ENCODE measurements at places on chromosomes 5 and 9.
A peak's percentile ranks its signal among the peaks of the same experiment; 100 is the strongest.

GRCh38 chr5:81789033-81789432 lies 38.1 kb upstream of the SSBP2 start:
- DNase-seq = no peak

GRCh38 chr5:168076561-168076991 lies 214.9 kb upstream of the WWC1 start:
- no peak for DNase-seq

DNA sequence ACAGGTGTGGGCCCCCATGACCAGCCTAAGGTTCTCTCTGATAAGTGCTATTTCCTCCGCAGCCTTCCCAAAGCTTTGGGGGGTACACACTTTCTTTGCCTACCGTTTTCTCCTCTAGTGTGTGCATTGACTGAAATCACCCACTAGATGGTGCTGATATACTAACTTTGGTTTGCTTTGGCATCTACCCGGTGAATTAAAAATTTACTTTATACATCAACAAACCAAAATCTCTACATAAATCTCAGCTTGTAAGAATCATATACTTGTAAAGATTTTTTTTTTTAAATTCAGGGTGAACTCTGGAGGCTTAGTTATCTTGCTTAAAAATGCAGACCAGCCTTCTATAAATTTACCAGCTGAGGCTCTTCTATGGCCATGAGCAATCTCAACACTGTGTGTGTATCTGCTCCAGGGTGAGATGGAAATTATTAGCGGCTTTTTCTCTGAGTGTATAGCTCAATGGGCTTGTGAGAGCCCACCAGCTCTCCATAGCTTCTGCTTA lies 475.7 kb upstream of the TNC start:
- DNase-seq = no peak

GRCh38 chr5:160359816-160360215 lies 10.6 kb downstream of the C1QTNF2 start:
- no peak for DNase-seq

DNA sequence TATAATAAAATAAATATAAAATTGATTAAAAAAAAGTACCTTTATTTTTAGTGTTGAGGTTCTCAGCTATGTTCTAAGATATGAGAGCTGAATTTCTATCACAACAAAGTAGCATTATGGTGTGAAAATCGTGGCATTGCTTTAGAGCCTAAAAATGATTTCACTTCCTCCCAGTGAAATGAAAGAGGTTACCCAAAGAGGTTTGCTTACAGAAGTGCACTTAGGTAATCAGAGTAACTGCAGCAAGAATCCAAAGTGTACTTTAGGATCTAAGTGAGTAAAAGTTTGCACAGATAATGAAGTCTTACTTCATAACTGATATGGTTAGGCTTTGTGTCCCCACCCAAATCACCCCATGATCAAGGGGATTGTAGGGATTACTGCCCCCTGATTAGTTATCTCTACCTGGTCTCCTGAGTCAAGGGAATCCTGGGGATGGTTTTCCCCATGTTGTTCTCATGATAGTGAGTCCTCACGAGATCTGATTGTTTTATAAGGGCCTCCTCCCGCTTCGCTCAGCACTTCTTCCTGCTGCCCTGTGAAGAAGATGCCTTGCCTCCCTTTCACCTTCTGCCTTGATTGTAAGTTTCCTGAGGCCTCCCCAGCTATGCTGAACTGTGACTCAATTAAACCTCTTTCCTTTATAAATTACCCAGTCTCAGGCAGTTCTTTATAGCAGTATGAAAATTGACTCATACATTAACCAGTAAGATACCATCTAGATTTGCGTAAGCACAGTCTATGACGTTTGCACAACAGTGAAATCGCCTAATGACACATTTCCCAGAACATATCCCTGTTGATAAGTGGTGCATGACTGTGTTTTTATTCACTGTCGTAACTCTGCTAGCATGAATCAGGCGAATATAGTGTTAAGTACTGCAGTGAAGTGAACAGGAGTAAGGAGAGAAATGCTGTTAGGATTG lies 40.3 kb upstream of the LRRC70 start:
- DNase-seq = no peak

GRCh38 chr5:151480384-151481293 lies 33.2 kb downstream of the SLC36A1 start:
- DNase-seq = no peak

DNA sequence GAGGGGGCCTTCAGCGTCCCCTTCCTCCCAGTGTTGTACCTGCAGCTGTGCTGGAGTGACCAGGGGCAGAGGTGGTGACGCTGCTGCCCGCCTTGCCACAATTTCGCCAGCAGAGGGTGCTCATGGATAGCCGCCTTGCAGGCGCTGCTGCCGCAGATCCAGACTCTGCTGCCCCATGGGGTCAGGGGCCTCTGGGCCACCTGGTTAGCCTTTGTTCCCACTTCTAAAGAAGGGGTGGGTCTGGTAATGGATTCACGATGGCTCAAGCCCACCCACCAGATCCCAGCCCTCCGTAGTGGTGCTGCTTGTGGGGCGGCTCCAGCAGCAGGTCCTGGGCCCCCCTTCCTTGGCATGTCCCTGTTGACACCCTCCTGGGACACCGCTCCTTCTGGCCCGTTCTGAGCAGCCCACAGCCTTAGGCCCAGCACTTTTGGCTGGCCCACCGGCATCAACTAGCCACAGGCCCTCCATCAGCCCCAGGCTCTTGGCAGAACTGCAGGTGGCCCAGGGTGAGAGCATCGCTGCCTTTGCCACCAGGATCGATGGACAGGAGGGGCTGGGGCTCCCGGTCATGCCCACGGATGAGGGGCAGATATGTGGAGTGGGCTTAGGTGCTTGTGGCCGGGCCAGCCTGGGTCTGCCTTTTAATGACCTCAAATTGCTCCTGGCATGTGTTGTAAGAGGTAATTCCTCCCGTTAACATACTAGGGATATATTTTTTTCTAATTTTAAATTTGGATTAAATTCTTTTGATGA lies 57.2 kb downstream of the COL5A1 start:
- peak; percentile 96 for DNase-seq

- DNase-seq = no peak
Observed at GRCh38 chr5:27548484-27548883, 510.1 kb upstream of the CDH9 start.

- no peak for DNase-seq
Observed at GRCh38 chr5:143714629-143715028, 97.3 kb upstream of the HMHB1 start.

GRCh38 chr5:51389288-51389576 lies 6.0 kb downstream of the ISL1 start:
- DNase-seq = no peak

- DNase-seq = no peak
Observed at GRCh38 chr9:114264806-114265550, 57.9 kb upstream of the ORM1 start.

GRCh38 chr5:153751251-153751650 lies 260.8 kb downstream of the GRIA1 start:
- DNase-seq = no peak

- no peak for DNase-seq
Observed at GRCh38 chr9:93601063-93601462, 24.7 kb downstream of the PHF2 start.

DNA sequence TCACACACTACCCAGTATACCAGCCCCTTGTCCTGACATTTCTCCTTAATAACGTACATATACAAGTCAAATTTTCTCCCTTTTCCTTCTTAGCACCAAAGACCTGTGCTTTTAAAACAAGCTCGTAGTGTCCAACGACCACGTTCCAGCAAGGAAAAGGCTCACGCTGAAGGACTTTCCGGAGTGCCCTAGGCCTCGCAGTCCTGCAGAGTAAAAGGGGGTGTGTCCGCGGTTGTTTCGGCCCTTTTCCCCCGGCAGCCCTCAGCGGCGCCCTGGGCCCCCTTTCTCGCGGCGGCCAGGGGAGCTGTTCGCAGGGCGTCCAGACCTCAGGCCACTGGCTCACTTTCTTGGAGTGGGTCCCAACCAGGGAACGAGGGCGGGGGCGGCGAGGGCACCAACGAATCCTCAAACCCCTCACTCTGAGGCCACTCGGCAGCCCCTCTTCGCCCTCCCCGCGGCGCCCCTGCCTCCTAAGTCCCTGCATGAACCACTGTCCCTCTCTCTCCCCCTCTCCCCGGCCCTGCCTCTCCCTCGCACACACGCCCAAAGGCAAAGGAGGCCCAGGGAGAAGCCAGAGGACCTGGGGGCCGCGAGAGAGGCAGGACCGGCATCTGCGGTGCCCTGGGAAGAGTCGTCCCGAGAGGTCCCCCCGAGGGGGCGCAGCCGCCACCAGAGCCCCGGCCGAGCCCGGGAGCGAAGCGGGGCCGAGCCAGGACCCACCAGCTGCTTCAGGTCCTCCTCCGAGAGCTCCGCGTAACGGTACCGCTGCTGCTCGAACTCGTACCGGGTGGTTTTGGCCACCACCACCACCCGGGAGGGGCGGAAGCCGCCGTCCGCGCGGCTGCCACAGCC lies 720 bp downstream of the NADK2 start:
- DNase-seq = peak; percentile 72

DNA sequence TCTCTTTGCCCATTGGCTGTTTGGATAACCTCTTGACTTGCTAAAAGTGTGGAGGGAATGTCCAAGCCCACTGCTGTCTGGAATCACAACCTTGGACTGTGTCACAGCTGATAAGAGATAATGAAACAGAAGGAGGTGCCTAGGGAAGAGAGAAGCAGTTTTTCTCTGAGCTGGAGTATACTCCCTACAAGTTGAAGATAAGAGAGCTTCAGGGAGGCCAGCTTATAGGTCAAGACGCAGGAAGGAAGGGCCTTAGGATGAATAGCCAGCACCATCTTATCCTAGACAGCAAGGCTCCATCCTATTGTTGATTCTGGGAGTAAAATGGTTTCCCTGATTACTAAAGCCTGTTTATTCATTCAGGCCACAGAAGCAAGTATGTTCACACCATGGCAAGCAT lies 244.7 kb downstream of the NPR3 start:
- DNase-seq = no peak

DNA sequence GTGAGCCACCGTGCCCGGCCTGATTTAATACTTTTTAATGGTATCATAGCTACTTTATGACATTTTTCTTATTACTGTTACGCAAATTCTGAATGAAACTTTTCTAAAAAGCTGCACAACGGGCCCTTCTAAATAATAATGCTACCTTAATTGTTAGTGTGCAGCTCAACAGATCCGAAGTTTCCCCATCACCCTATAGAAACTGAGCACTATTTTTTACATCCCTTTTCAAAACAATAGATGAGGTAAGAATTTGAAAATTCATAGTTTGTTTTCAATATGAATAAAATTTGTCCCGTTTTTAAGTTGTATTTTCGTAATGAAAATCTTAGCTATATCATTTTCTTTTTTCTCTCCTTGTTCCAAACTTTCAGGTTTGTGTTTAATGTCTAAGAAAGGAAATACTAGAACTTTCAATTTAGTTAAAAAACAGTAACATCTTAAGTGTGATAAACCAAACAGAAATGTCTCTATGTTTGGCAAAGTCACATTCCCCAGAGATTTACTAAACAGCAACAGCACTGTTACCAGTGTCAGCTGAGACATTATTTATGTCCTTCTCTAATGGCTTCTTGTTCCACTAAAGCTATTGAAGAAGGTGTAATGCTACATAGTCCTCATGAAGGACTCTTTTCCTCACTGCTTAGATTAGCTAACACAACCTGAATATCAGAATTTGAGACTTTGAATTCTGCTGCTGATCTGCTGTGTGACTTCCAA lies 22.9 kb downstream of the KIF2A start:
- DNase-seq = no peak

GRCh38 chr5:111958851-111959250 lies 201.9 kb upstream of the NREP start:
- no peak for DNase-seq

GRCh38 chr5:3107156-3107611 lies 355.7 kb upstream of the IRX2 start:
- DNase-seq = no peak

- DNase-seq = no peak
Observed at GRCh38 chr9:93254806-93255493, 71.0 kb downstream of the WNK2 start.

- DNase-seq = no peak
Observed at GRCh38 chr9:89687188-89687587, 82.4 kb downstream of the GADD45G start.

DNA sequence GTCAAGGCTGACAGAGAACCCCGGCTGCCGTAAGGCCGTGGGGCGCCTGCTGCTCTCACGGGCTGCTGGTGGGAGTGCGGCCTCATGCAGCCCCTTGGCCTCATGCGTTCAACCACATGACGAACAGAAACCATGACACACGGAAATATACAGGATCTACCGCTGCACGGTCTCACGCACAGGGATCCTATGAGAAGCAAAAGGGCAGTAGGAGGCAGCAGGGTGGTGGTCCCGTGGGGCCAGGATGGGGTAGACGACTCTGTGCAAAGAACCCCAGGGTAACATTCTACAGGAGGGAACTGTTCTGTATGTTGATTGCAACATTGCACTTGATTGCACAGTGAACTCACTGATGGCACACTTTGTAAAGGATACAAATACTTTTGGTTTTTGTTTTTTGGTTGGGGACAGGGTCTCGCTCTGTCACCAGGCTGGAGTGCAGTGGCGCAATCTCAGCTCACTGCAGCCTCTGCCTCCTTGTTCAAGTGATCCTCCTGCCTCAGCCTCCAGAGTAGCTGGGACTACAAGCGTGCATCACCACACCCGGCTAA lies 51.6 kb downstream of the NACC2 start:
- DNase-seq = no peak

DNA sequence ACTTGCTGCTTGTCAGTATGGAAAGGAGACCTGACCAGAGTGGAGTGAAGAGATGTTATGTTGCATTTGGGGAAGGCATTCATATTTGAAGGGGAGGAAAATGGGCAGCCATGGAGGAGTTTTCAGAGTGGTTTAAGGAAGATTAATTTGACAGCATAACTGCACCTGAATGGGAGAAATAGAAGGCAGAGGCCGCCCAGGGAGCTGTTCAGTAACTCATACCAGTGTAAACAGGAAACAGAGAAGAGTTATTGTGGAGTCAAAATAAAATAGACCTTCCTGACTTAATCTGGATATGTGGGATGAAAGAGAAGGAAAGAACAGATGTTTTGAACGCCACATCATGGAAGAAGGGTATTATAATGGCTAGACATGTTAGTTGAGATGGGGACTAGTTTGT lies 13.4 kb downstream of the SLC44A1 start:
- DNase-seq = no peak

DNA sequence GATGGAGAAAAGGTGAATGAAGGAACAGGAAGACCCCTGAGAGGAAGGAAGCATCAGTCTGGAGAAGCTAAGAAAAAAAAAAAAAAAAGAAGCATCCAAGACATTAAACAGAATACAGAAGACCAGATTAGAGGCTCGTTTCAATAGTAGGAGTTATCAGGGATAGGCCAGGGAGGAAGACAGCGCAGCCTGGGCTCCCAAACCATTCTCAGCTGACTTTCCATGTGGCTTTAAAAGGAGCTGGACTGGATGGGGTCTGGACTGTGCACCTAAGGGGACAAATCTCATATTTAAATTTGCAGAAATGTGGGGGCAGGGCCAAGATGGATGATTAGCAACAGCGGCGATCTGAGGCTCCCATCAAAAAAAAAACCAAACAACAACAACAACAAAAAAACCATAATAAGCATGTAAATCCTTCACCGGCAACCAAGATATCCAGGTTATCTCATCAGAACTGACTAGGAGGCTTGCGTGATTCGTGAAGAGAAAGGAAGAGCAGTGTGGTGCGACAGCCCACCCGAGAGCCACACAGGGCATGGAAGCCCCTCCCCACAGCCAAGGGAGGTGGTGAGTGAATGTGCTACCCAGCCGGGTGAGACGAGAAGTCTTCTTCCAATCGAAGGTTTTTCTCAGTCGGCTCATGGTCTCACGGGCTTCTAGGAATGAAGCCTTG lies 114.9 kb upstream of the ADAMTS16 start:
- no peak for DNase-seq
